IMR-90 (cell line): ENCODE measurements at places on chromosomes 4 and X. TPM values are rescaled to one million over a fixed set of nuclear protein-coding genes. Genes with fewer than 3 reads are reported as not detected.

TMEM150C gene
- 0.09 and 0.10 TPM in 2 replicates for polyA plus RNA-seq

ARAP2 gene
- polyA plus RNA-seq, result 0.13 and 0.32 TPM in 2 replicates

MTTP gene
- polyA plus RNA-seq, result 0.03 TPM in 1 of 2 replicates, not detected in the other

ARHGEF38 gene
- not detected in 2 replicates for polyA plus RNA-seq

CCKAR gene
- polyA plus RNA-seq, result not detected in 2 replicates

CFI gene
- polyA plus RNA-seq, result 0.10 and 0.12 TPM in 2 replicates

GRCh38 chr4:83248486-83248885 is 36.1 kb downstream of the COQ2 start:
- no peak overlapping the region for H3K27ac ChIP-seq
- H3K4me3 ChIP-seq, result no peak overlapping the region
- H3K36me3 ChIP-seq, result no peaks in the 10 kb centered on the region
- DNase-seq, result peak; percentile 12
- H3K27me3 ChIP-seq, result no peaks in the 10 kb centered on the region

DNA sequence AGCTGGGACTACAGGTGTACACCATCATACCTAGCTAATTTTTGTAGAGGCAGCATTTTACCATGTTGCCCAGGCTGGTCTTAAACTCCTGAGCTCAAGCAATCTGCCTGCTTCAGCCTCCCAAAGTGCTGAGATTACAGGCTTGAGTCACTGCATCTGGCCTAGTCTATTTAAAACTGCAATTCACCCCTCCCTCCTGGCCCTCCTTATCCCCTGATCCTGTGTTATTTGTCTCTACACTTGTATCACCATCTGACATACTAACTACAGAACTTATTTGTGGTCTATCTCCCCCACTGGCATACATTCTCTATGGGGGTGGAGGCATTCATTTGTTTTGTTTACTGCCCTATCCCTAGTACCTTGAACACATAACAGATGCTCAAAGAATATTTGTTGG is 23.7 kb downstream of the CC2D2A start:
- H3K27ac ChIP-seq, result no peak overlapping the region
- H3K36me3 ChIP-seq, result no peaks in the 10 kb centered on the region
- peak; percentile 17 for DNase-seq
- no peaks in the 10 kb centered on the region for H3K27me3 ChIP-seq

GRCh38 chrX:30935985-30936384 is 46.9 kb upstream of the TAB3 start:
- H3K4me1 ChIP-seq, result no peaks in the 10 kb centered on the region
- no peaks in the 10 kb centered on the region for H3K36me3 ChIP-seq
- H3K4me3 ChIP-seq, result no peak overlapping the region
- H3K27me3 ChIP-seq, result peaks cover 2% of the 10 kb centered on the region; the same call in 1 of the 2 replicates

- DNase-seq, result no peak
- H3K36me3 ChIP-seq, result no peaks in the 10 kb centered on the region
- H3K4me1 ChIP-seq, result no peaks in the 10 kb centered on the region
- no peak overlapping the region for H3K4me3 ChIP-seq
Measured at GRCh38 chrX:145190801-145191389, 56.4 kb upstream of the SPANXN1 start.
